ENCODE measurements at places on chromosomes 13 and 19. TPM values are rescaled to one million over a fixed set of nuclear protein-coding genes. Genes with fewer than 3 reads are reported as not detected.

DNA sequence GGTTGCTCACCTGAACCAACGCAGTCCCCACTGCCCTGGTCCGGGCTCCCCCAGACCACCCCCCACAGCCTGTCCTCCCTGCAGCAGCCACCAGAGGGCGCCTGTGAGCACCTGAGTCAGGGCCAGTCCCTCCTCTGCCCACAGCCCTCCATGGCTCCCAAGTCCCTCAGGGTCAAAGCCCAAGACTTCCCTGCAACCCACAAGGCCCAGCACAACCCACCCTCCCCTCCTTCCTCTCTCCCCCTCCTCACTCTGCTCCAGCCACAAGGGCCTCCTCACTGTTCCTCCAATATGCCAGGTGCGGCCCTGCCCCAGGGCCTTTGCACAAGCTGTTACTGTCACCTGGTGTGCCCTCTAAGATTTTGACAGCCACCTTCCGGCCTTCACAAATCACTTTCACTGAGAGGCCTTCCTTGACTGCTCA, 10.9 kb downstream of the GNA15 start:
- H3K27me3 ChIP-seq, result peaks cover 19% of the 10 kb centered on the region
- no peak overlapping the region for H3K4me3 ChIP-seq
- H3K4me1 ChIP-seq, result peaks cover 2% of the 10 kb centered on the region
- no peaks in the 10 kb centered on the region for H3K36me3 ChIP-seq

- H3K27ac ChIP-seq, result no peak overlapping the region
- no peaks in the 10 kb centered on the region for H3K4me1 ChIP-seq
- H3K36me3 ChIP-seq, result no peaks in the 10 kb centered on the region
- H3K4me3 ChIP-seq, result no peak overlapping the region
- no peaks in the 10 kb centered on the region for H3K27me3 ChIP-seq
Measured at GRCh38 chr13:54628383-54628782, 1599.8 kb downstream of the OLFM4 start.

- no peak for DNase-seq
- peaks cover 36% of the 10 kb centered on the region for H3K27me3 ChIP-seq
- no peak overlapping the region for H3K27ac ChIP-seq
- H3K4me1 ChIP-seq, result peaks cover 3% of the 10 kb centered on the region
- H3K4me3 ChIP-seq, result no peak overlapping the region
- H3K36me3 ChIP-seq, result no peaks in the 10 kb centered on the region
Measured at GRCh38 chr19:33781996-33782395, 14.7 kb upstream of the KCTD15 start.

DNA sequence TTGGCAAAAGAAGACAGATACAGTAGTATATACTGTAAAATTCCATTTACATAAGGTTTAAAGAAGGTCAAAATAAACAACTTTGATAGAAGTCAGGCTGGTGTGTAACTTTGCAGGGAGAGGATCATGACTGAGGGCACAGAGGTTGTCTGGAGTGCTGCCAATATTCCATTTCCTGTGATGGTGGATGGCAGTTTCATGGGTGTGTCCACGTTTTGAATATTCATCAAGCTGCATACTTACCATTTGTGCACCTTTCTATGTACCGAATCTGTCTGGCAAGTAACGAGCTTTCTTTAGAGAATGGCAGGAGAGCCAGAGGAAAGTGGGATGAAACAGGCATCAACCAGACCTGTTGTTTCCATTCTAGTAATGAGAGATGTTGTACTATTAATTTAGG, 420.5 kb upstream of the HTR2A start:
- H3K27ac ChIP-seq, result no peak overlapping the region
- no peak for DNase-seq
- no peaks in the 10 kb centered on the region for H3K27me3 ChIP-seq
- H3K36me3 ChIP-seq, result no peaks in the 10 kb centered on the region
- H3K4me3 ChIP-seq, result no peak overlapping the region

- no peaks in the 10 kb centered on the region for H3K36me3 ChIP-seq
- H3K27ac ChIP-seq, result peak overlapping the region; percentile 52
- H3K27me3 ChIP-seq, result no peaks in the 10 kb centered on the region
- DNase-seq, result no peak
Measured at GRCh38 chr13:80550971-80551441, 210.1 kb upstream of the SPRY2 start.

DNA sequence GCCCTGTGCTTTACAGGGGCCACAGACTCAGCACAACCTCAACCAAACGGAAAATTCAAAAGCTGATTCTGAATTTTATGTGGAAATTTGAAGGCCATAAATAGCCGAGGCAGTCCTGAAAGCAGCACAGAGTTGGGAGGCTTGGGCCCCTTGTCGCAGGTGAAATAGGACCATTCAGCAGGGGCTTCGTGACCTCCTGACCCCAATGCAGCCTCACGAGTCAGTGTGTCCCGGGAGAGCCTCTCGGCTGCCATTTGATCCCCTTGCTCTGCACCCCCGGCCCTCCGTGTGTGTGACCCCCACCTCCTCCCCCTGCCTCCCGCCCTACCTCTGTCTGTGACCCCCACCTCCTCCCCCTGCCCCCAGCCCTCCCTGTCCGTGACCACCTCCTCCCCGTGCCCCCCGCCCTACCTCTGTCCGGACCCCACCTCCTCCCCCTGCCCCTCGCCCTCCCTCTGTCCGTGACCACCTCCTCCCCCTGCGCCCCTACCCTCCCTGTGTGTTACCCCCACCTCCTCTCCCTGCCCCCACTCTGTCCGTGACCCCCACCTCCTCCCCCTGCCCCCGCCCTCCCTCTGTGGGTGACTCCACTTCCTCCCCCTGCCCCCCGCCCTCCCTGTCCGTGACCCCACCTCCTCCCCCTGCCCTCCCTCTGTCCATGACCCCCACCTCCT, 41.7 kb upstream of the TFDP1 start:
- no peak overlapping the region for H3K27ac ChIP-seq
- no peaks in the 10 kb centered on the region for H3K27me3 ChIP-seq
- no peak for DNase-seq
- no peak overlapping the region for H3K4me3 ChIP-seq
- peaks cover 32% of the 10 kb centered on the region for H3K4me1 ChIP-seq

ANKLE1 gene
- total RNA-seq, result 0.44 TPM

EDNRB gene
- total RNA-seq, result 63.6 TPM

DNA sequence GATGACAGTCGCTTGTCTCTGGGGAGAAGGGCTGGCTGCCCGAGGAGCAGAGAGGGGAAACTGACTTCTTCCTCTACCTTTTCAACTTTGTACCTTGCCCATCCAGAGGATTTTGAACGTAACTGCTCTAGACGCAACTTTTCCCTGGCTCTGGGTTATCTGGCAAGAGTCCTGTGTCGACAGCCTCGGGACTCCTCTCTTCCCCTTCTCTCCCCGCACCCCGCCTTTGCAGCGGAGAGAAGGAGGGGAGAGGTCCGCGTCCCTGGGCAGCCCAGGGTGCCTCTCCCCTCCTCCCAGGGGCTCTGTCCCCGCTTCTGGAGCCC, 574 bp downstream of the SH3GL1 start:
- H3K27ac ChIP-seq, result peak overlapping the region; percentile 95
- H3K4me1 ChIP-seq, result peaks cover 64% of the 10 kb centered on the region
- peak overlapping the region; percentile 90 for H3K4me3 ChIP-seq
- H3K36me3 ChIP-seq, result no peaks in the 10 kb centered on the region
- H3K27me3 ChIP-seq, result no peaks in the 10 kb centered on the region
- DNase-seq, result no peak

GRCh38 chr19:40806423-40807146, 7.6 kb downstream of the EGLN2 start:
- peak overlapping the region; percentile 57 for H3K27ac ChIP-seq
- H3K27me3 ChIP-seq, result no peaks in the 10 kb centered on the region
- H3K36me3 ChIP-seq, result peaks cover 4% of the 10 kb centered on the region
- DNase-seq, result peak; percentile 84
- no peaks in the 10 kb centered on the region for H3K4me1 ChIP-seq
- H3K4me3 ChIP-seq, result peak overlapping the region; percentile 6

ZNF799 gene
- 3.7 TPM for total RNA-seq

Data from tibial nerve (tissue), 4 donors.